ENCODE measurements at places on chromosomes 12 and 14.

GRCh38 chr12:78863482-78864402 lies 832 bp upstream of the SYT1 start:
- no peak for DNase-seq

GRCh38 chr12:109738878-109739665 lies 25.4 kb downstream of the FAM222A start:
- DNase-seq = no peak

DNA sequence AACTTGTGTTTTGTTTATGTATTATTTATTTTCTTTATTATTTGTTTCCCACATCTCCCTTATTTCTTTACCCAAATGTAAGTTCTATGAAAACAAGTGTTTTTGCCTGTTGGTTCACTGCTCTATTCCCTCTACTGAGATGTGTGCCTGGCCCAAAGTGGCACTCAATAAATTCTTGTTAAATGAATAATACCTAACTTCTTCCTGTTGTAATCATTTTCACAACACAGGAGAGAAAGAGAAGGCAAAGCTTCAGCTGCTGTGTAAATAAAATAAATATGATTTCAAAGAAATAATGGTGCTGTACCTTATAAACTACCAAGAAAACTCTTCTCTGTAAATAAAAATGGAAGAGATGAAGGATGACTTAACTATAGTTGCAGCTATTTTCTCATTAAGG lies 116.2 kb downstream of the TRHDE start:
- no peak for DNase-seq

DNA sequence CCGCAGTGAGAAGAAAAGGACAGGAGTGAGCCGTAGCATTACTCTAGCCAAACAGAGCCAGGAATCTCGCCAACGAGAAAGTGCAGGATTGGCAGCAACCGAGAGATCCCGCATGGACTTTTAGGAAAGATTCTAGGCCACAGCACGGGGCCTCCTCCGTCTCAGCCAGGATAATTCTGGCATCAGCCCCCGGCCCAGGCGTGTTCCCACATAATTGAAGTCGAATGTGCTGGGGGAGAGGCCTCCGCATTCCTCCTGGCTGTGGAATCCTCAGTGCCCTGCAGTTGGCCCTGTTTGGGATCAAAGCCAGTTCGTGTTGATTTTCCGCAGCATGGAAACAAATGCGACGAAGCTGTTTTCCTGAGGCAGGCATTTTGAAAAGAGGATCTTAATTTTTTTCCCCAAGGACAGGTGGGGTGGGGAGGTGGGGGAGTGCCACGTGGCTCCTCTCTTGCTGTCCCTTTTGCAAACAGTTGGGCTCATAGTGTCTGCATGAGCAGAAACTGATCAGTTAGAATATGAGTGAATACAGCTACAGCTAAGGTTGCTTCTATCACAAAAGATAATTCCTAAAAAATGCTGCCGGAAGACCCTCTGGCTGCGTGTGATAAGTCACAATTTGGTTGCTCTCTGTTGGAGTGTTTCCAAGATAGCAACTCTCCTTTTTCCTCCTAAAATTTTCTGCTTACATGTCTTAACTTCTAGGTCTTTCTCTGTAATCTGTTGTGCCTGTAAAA lies 37.3 kb upstream of the ATXN2 start:
- no peak for DNase-seq

DNA sequence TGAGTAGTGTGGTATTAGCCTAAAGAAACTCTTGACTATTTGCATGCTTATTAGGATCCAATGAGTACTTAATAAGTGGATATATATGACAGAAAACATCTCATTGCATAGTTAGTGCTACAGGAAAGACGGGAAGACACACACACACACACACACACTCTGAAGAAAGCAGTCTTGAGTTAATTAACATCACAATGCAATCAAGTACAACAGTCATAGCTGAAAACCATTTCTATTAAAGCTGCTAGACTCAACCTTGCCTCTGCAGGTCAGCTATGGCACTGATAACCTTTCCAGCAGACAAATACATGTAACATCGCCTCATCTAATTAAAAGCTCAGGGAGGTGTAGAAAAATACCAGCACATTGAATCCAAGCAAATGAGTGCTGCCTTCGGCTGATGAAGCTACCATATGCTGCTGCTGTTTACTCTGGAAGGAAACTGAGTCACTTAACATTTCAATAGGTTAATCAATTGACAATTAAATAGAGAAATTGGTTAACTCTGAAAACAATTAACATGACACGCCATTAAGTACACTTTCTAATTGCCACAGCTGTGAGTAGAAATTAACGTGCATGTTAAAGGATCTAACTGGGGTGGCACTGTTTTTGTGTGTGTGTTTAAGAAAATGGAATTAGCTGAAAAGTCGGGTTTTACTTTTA lies 93.2 kb upstream of the OTX2 start:
- DNase-seq = no peak

DNA sequence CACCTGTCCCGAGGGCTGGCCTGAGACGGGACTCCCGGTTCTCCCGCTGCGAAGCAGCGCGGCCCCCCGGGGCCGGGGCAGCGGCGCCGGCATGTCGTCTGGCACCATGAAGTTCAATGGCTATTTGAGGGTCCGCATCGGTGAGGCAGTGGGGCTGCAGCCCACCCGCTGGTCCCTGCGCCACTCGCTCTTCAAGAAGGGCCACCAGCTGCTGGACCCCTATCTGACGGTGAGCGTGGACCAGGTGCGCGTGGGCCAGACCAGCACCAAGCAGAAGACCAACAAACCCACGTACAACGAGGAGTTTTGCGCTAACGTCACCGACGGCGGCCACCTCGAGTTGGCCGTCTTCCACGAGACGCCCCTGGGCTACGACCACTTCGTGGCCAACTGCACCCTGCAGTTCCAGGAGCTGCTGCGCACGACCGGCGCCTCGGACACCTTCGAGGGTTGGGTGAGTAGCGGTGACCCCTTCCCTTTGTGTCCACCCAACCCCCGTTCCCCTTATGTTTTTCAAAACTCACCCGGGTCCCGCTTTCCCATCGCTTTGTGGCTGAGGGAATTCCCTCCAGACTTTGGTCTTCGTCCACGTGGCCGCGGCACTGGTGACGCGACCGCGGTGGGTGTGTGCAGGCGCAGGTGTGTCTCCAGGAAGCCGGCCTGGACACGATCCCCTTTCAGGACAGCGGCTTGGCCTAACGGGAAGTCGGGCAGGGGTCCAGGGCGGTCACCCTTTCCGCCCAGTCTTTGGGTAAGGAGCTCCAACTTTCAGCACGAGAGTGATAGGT lies 826 bp downstream of the PRKCH start:
- no peak for DNase-seq

- no peak for DNase-seq
These were observed 202.0 kb downstream of the TMEM132C start for GRCh38 chr12:128468926-128469325.

GRCh38 chr12:53454707-53455106 lies 2.8 kb downstream of the PCBP2 start:
- DNase-seq = no peak

- DNase-seq = no peak
These were observed 99.4 kb downstream of the NINJ2 start for GRCh38 chr12:563787-564298.

- peak; percentile 14 for DNase-seq
These were observed 851 bp downstream of the YLPM1 start for GRCh38 chr14:74763803-74764531.

- DNase-seq = peak; percentile 42
These were observed 53.8 kb downstream of the TESC start for GRCh38 chr12:117045160-117046010.

- DNase-seq = no peak
These were observed 30.4 kb upstream of the TRAF3 start for GRCh38 chr14:102746634-102747438.

- DNase-seq = no peak
These were observed 73.2 kb downstream of the HSD17B6 start for GRCh38 chr12:56836317-56836716.

- no peak for DNase-seq
These were observed 1092.8 kb upstream of the SEL1L start for GRCh38 chr14:82626156-82627066.

- DNase-seq = peak; percentile 66
These were observed 27.4 kb upstream of the GUCY2C start for GRCh38 chr12:14723763-14724162.

GRCh38 chr12:21379218-21379617 lies 6.5 kb downstream of the IAPP start:
- DNase-seq = no peak

DNA sequence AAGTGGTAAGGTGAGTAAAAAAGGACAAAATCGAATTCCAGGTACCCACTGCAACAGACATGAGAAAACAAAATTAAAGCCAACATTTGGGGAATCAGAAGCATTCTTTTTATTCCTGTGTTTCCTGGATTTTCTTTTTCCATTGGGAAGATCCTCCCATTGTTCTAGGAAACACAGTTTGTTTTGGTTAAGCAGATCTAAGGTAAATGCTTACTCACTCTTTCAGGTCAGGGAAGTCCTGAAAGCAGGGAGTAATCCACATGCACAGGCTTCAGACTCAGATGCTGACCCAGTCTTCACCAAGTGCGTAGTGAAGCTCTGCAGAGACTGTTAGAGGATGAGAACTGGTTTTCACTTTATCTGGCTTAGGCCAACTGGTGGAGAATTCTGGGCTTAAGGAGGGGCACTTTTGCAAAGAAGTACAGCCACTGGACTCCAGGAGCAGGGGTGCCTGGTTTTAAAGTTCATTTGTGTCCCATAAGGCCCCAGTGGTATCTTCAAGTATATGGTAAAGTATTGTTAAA lies 57.7 kb downstream of the RPAP3 start:
- DNase-seq = no peak

DNA sequence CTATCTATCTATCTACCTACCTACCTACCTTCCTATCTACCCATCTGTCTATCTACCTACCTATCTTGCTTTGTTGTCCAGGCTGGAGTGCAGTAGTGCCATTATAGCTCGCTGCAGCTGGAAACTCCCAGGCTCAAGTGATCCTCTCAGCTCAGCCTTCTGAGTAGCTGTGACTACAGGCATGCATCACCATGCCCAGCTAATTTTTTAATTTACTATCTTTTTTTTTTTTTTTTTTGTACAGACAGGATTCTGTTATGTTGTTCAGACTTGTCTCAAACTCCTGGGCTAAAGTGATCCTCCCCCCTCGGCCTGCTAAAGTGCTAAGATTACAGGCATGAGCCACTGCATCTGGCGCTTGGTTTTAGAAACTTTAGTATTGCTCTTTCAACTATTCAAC lies 762.4 kb downstream of the SLC6A15 start:
- no peak for DNase-seq

- DNase-seq = no peak
These were observed 120.5 kb downstream of the KCNMB4 start for GRCh38 chr12:70486588-70486987.

DNA sequence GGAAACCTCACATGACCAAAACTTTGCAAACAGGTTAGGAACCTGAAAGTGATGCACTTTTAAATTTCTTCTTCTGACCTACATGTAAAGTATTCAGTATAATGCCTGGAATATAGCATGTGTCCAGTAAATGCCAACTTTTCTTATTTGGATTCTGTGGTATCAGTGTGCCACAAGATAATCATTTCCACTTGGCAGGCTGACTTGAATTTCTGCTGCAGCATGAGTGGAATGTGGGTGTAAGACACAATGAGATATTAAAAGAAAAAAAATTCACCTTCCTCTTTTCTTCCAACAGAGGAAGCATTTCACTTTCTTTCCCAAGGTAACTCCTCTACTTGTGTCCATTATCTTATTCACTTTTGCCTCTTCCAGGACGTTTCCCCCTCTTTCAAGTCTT lies 141.9 kb upstream of the PRKD1 start:
- no peak for DNase-seq

GRCh38 chr12:47970843-47971242 lies 7.4 kb downstream of the TMEM106C start:
- DNase-seq = no peak

GRCh38 chr14:20489093-20489994 lies 16.0 kb upstream of the RNASE10 start:
- no peak for DNase-seq

DNA sequence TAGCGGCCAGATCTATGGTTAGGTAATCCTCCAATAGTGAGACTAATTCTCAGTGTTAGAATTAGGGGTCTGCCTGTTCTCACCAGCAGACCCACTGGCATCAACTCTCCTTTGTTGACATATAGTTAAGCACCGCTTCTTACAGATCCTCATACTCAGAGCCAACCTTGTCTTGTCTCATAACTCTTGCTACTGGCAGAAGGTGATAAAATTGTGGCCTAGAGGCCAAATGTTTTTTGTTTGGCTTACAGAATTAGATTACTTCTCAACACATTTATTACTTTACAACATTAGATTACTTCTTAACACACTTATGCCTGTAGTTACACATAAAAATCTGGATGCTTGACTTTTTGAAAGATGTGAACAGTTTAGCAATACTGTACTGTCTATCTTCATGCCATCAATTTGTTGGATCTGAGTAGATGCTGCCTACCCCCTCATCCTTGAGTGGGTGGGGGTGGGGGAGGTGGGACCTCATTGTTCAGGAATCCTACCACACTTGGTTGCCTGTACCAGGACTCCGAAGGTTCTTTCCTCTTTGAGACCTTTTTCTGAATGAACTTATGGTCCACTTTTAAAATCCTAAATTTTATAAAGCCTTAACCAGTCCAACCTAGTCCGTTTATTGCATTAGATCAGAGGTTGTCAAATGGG lies 7.0 kb downstream of the MTHFD1 start:
- DNase-seq = no peak

- peak; percentile 65 for DNase-seq
These were observed 111.4 kb downstream of the EGLN3 start for GRCh38 chr14:33839193-33840076.

GRCh38 chr14:63986789-63987533 lies 134.2 kb downstream of the SYNE2 start:
- DNase-seq = peak; percentile 5

DNA sequence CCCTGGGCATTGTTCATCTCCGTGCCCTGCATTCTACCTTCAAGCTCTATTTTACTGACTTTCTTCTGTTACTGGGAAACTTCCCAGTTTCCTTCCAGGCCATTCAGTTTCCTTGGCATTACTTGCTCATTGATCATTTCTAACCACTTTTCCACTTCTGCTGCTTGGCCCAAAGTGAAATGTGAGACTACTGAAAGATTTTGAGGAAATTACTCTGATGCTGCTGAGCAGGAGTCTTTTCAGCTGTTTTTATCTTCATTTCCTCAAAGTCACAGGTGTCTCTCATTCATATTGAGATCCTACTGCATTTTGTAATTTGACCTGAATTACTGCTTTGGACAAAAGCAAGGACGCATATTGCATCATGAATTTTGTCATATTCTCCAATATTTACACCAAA lies 26.4 kb upstream of the DBX2 start:
- DNase-seq = no peak

GRCh38 chr14:38989922-38990546 lies 113.0 kb downstream of the SEC23A start:
- DNase-seq = peak; percentile 63

DNA sequence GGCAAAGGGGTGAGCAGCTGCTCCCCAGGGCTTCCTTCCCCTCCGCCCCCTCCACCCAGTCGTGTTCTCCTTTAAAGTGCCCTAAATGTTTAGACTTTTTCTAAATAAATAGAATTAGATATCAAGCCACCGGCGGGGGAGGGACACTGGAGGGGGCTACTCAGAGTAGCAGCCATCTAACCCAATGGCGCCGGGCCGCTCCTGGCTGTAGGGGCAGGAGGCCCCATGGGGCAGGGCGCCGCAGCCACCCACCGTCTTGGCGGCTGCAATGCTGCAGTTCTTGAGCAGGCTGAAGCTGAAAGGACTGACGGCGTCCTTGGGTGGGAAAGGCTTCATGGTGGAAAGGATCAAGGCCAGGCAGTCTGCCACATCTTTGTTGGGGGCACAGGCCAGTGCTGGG lies 13.1 kb downstream of the SLC39A5 start:
- DNase-seq = no peak

Data from suppressor macrophage treated with lipopolysaccharide for 4 hours (primary cell).